ENCODE measurements at places on chromosomes 6 and 20. TPM values are rescaled to one million over a fixed set of nuclear protein-coding genes. Genes with fewer than 3 reads are reported as not detected.

GRCh38 chr20:33437141-33437911 lies 6.2 kb downstream of the SNTA1 start:
- H3K36me3 ChIP-seq, result no peaks in the 10 kb centered on the region
- H3K27me3 ChIP-seq, result peaks cover 3% of the 10 kb centered on the region
- H3K27ac ChIP-seq, result no peak overlapping the region
- H3K4me3 ChIP-seq, result no peak overlapping the region

DNA sequence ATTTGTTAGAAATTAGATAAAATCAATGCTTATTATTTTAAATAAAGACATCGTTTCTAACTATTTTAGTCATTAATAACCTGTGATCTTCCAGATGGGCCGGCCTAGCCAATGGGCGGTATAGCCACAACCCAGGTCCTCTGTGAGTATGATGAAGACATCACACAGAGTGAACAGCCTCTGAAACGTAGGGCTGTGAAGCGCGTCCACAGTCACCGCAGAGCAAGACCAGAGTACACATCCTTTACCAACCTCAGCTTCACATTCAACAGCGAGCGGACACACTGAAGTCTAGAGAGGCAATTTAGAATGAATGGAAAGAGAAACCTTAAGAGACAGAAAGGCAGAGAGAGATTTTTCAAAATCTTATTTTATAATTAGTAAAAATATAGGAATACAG lies 125.0 kb upstream of the RPS6KA2 start:
- peak overlapping the region; percentile 71 for H3K4me3 ChIP-seq
- H3K36me3 ChIP-seq, result no peaks in the 10 kb centered on the region
- DNase-seq, result no peak
- H3K27ac ChIP-seq, result no peak overlapping the region
- peaks cover 7% of the 10 kb centered on the region for H3K27me3 ChIP-seq
- peaks cover 40% of the 10 kb centered on the region for H3K4me1 ChIP-seq

- DNase-seq, result no peak
- no peaks in the 10 kb centered on the region for H3K4me1 ChIP-seq
- H3K36me3 ChIP-seq, result no peaks in the 10 kb centered on the region
- H3K27me3 ChIP-seq, result no peaks in the 10 kb centered on the region
- no peak overlapping the region for H3K4me3 ChIP-seq
Measured at GRCh38 chr6:135904666-135905065, 53.2 kb downstream of the PDE7B start.

DNA sequence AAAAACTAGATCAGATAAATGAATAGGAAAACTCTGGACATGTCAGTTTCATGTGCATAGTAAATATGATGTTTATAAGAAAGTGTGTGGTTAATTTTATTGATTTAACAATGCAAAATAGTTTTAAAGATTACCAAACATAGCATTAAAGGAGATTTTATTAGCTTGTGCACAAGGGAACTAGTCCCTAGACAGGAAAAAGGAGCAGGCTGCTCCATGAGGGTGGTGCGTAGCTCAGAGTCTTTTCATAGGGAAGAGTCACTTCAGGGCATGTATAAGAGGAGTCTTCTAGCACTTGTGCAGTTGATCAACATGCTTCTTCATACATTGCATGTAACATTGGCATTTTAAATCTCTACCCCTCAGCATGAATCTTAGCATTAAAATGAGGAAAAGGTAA lies 835.8 kb downstream of the GRIK2 start:
- no peaks in the 10 kb centered on the region for H3K27me3 ChIP-seq
- no peak overlapping the region for H3K27ac ChIP-seq
- no peak for DNase-seq

GRCh38 chr6:45300736-45301135 lies 27.4 kb upstream of the RUNX2 start:
- H3K36me3 ChIP-seq, result peaks cover under 1% of the 10 kb centered on the region
- H3K4me1 ChIP-seq, result no peaks in the 10 kb centered on the region
- no peak overlapping the region for H3K4me3 ChIP-seq
- H3K27me3 ChIP-seq, result no peaks in the 10 kb centered on the region

DNA sequence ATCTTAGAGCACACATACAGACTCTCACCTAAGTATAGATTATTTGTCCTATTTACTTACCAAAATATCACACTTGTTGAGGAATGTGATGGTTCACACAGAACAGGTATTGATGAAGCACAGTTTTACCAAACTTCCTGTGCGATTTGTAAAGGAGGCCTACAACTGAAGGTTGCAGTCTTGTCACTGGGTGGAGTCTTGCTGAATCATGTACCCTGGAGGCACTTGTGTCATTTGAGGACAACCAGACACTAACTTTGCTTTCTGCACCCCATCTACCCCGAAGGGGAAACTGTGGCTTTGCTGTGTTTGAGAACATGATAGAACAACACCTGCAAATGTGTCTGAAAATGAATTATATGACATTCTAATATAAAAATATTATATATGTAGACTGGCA lies 32.4 kb upstream of the HINT3 start:
- no peaks in the 10 kb centered on the region for H3K4me1 ChIP-seq
- H3K27me3 ChIP-seq, result no peaks in the 10 kb centered on the region
- no peak overlapping the region for H3K4me3 ChIP-seq
- no peaks in the 10 kb centered on the region for H3K36me3 ChIP-seq
- no peak for DNase-seq

The NR2E1 gene
- total RNA-seq, result not detected

- H3K36me3 ChIP-seq, result peaks cover 13% of the 10 kb centered on the region
- H3K4me3 ChIP-seq, result no peak overlapping the region
- H3K27me3 ChIP-seq, result peaks cover 4% of the 10 kb centered on the region
- no peak overlapping the region for H3K27ac ChIP-seq
- no peak for DNase-seq
Measured at GRCh38 chr6:92847988-92848387, 571.4 kb downstream of the EPHA7 start.

The PARD6B gene
- total RNA-seq, result 4.0 TPM

GRCh38 chr6:26103141-26103769 lies 16.0 kb downstream of the HFE start:
- H3K4me1 ChIP-seq, result peaks cover 2% of the 10 kb centered on the region
- H3K27me3 ChIP-seq, result peaks cover 3% of the 10 kb centered on the region
- peak overlapping the region; percentile 95 for H3K4me3 ChIP-seq
- H3K27ac ChIP-seq, result peak overlapping the region; percentile 88

DNA sequence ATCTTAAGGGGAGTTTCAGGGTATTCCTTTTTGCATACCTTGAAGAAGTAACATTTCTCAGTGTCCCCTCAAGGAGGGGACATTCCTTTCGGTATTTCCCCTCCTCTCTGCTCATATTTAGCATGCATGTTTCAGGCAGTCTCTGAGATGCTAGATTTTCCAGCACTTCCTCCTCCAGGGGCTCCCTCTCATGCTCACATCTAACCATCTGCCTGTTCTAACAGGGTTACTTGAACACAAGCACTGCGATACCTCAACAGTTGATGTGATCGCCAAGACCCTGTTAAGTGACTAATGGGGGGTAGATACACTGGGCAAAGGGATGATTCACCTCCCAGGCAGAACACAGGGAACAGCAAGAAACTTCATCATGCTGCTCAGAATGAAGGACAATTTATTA lies 12.9 kb upstream of the MCM3 start:
- no peak overlapping the region for H3K4me3 ChIP-seq
- H3K27ac ChIP-seq, result no peak overlapping the region
- DNase-seq, result no peak
- peaks cover 8% of the 10 kb centered on the region for H3K36me3 ChIP-seq

- H3K36me3 ChIP-seq, result no peaks in the 10 kb centered on the region
- no peak for DNase-seq
- H3K27ac ChIP-seq, result no peak overlapping the region
- no peaks in the 10 kb centered on the region for H3K27me3 ChIP-seq
Measured at GRCh38 chr6:116307001-116307400, 27.3 kb upstream of the TSPYL1 start.

The ZNF343 gene
- 15.5 TPM for total RNA-seq

- no peak for DNase-seq
- no peaks in the 10 kb centered on the region for H3K27me3 ChIP-seq
- no peaks in the 10 kb centered on the region for H3K36me3 ChIP-seq
- H3K4me1 ChIP-seq, result peaks cover 3% of the 10 kb centered on the region
- H3K27ac ChIP-seq, result no peak overlapping the region
- H3K4me3 ChIP-seq, result no peak overlapping the region
Measured at GRCh38 chr6:48714699-48715098, 603.7 kb upstream of the PTCHD4 start.

DNA sequence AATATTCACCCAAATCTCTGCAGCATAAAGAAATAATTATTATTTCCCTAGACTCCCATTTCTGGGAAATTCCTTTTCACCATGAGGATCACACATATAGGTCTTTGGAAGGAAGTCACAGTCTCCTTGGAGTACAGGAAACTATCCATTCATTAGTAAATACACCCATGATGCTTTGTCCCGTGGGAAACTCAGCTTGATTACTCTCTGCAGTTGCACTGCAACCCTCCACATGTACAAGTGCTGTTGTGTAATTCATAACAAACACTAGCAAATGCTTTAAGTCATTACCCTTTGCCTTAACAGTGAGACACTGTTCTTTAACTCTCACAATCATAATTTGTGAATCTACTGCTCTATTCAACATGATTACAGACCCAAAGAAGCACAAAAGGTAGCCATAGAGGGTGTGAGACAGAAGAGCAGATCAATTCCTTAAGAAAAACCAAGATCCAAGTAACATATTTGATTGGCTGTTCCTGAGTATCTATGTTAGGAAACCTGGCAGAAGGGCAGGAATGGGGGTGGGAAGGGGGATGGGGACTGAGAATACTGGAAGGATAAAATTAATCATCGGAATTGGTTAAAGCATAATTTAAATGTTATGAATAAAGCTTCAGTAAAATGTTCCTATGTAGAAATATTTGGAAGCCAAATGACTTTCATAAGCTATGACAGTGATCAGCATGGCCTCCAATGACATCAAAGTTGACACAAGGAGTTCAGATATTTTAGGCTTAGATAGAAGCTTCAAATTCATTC lies 268.0 kb downstream of the HACE1 start:
- no peak for DNase-seq
- no peaks in the 10 kb centered on the region for H3K36me3 ChIP-seq
- peaks cover 4% of the 10 kb centered on the region for H3K4me1 ChIP-seq
- peaks cover 4% of the 10 kb centered on the region for H3K27me3 ChIP-seq
- H3K27ac ChIP-seq, result no peak overlapping the region
- H3K4me3 ChIP-seq, result no peak overlapping the region

DNA sequence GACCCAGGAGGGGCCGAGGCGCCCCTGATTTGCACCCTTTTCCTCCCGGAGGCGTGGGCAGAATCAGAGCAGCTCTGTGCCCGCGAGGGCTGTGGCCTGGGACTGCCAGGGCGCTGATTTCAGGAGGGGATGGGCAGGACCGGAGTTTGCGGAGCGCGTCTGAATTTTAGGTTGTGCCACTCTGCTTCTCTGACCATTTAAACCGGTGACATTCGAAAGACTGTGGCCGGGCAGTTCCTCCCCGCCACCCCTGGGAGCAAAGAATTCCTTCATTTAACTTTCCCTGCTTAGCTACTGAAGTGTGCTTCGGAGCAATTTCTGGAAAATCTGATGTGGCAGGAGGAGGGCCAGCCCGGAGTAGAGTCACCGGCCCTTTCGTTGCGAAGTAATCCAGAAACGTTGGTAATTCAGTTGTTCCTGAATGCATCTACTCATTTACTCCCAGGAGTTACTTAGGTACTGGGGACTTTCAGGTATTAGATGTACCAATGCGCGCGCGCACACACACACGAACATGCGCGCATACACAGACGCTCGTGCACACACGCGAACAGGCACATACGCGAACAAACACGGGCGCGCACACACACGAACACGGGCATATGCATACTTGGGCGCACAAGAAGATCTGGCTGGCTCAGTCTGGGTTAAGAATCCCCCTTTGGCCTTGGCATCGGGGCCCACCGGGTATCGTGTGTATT lies 568 bp downstream of the CCDC170 start:
- peak overlapping the region; percentile 87 for H3K4me3 ChIP-seq
- peaks cover 11% of the 10 kb centered on the region for H3K27me3 ChIP-seq
- no peak for DNase-seq
- H3K27ac ChIP-seq, result no peak overlapping the region

The SOBP gene
- 16.1 TPM for total RNA-seq

DNA sequence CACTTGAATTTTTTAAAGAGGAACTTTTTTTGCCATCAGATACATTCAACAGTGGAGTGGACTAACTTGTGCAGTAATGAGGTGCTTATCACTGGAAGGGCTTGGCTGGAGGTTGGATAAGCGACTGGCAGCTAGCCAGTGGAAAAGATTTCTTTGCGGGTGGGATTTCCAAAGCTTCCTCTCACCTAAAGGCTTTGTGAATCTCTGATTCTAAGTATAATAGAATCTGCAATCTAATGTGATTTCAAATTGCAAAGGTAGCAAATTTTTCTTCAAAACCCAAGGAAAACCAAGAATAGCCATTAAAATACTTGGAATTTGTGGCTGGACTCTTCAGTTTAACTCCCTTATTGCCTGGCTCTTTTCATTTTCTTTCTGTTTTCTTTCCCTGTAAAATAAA lies 460.4 kb upstream of the MARCKS start:
- no peaks in the 10 kb centered on the region for H3K4me1 ChIP-seq
- no peak for DNase-seq
- no peaks in the 10 kb centered on the region for H3K36me3 ChIP-seq
- no peak overlapping the region for H3K4me3 ChIP-seq

- no peaks in the 10 kb centered on the region for H3K36me3 ChIP-seq
- no peak overlapping the region for H3K4me3 ChIP-seq
- peaks cover 13% of the 10 kb centered on the region for H3K4me1 ChIP-seq
- DNase-seq, result no peak
Measured at GRCh38 chr6:25220857-25221256, 58.3 kb upstream of the CARMIL1 start.

The TXLNB gene
- not detected for total RNA-seq

- no peaks in the 10 kb centered on the region for H3K27me3 ChIP-seq
- H3K4me3 ChIP-seq, result no peak overlapping the region
- no peak overlapping the region for H3K27ac ChIP-seq
- H3K4me1 ChIP-seq, result no peaks in the 10 kb centered on the region
- no peaks in the 10 kb centered on the region for H3K36me3 ChIP-seq
Measured at GRCh38 chr6:137900815-137901214, 33.8 kb downstream of the TNFAIP3 start.

DNA sequence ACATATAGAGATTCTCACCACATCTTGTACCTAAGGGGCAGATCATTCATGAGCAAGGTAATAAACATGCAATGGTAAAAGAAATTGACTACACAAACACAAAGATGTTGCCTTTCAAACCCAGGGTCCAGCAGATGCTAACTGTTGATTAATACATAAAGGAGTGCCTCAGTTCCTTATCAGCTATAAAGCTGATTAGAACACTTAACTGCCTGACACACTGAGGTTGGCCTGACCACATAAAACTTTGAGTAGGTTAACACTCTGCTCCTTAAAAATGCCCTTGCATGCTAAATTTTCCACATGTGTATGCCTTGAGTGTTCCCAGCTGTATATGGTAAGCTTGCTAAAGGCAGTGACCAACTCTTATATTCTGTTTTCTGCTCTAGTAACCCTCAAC lies 14.9 kb downstream of the CRISP2 start:
- H3K4me3 ChIP-seq, result no peak overlapping the region
- no peak overlapping the region for H3K27ac ChIP-seq
- no peak for DNase-seq

Data from glutamatergic neuron (in vitro differentiated cells).